ENCODE measurements at places on chromosomes 13 and 19. TPM values are rescaled to one million over a fixed set of nuclear protein-coding genes. Genes with fewer than 3 reads are reported as not detected.

GRCh38 chr19:28680111-28680510 is 532.8 kb downstream of the UQCRFS1 start:
- DNase-seq: no peak

- no peak for DNase-seq
Observed at GRCh38 chr13:24694907-24695306, 14.7 kb downstream of the ATP12A start.

CYP4F2 gene
- total RNA-seq: not detected

GRCh38 chr13:113117911-113118260 is 4.7 kb upstream of the F10 start:
- DNase-seq: peak; percentile 10

MBD3L3 gene
- not detected for total RNA-seq

ZNF560 gene
- not detected for total RNA-seq

- DNase-seq: no peak
Observed at GRCh38 chr13:84366506-84366905, 484.2 kb upstream of the SLITRK1 start.

DNA sequence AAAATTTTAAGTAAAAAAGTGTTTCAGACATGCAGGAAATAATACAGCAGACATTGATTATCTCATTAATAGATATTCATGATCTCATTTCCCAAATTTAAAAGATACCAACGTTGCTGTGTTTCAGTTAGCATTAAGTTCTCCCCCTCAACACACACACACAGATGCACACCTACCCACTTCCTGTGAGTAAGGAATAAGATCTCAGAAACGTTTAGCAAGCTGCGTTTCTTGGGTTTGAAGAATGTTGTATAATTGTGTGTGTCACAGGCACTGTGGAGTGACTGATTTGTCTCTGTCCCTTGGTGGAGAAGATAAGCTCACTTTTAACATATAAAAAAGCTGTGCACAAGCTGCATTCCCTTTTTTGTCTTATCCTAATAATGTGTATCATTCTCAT is 196.8 kb downstream of the PDS5B start:
- DNase-seq: no peak

Measured in stomach (tissue), 19 donors.